ENCODE measurements at places on chromosomes 6 and 20. TPM values are rescaled to one million over a fixed set of nuclear protein-coding genes. Genes with fewer than 3 reads are reported as not detected.

KHDC1L gene
- 0.32 TPM for total RNA-seq

SGK2 gene
- 7.2 TPM for total RNA-seq

CCM2L gene
- total RNA-seq = 0.41 TPM

TSPO2 gene
- total RNA-seq = not detected

PI3 gene
- 2.5 TPM for total RNA-seq

LGSN gene
- total RNA-seq = 2.3 TPM

WFDC10A gene
- total RNA-seq = not detected

SRMS gene
- total RNA-seq = 0.18 TPM

ZNF311 gene
- 0.42 TPM for total RNA-seq

ETV7 gene
- total RNA-seq = not detected

FOXF2 gene
- total RNA-seq = 24.3 TPM

GPX5 gene
- total RNA-seq = not detected

PREX1 gene
- 13.5 TPM for total RNA-seq

FOXQ1 gene
- total RNA-seq = 4.8 TPM

DDO gene
- not detected for total RNA-seq

TPBG gene
- total RNA-seq = 47.3 TPM

SLC35D3 gene
- not detected for total RNA-seq

NOL4L gene
- 11.7 TPM for total RNA-seq

NHSL1 gene
- 4.1 TPM for total RNA-seq

FHL5 gene
- not detected for total RNA-seq

CLIC5 gene
- not detected for total RNA-seq

MAS1 gene
- total RNA-seq = not detected

OVOL2 gene
- total RNA-seq = 0.27 TPM

NRSN1 gene
- not detected for total RNA-seq

HTR1B gene
- total RNA-seq = 0.18 TPM

KCNG1 gene
- total RNA-seq = 26.2 TPM

MDFI gene
- 0.70 TPM for total RNA-seq

GTPBP2 gene
- total RNA-seq = 21.3 TPM

SNX5 gene
- total RNA-seq = 223 TPM

SAYSD1 gene
- total RNA-seq = 5.4 TPM

AAR2 gene
- total RNA-seq = 37.6 TPM

C20orf141 gene
- not detected for total RNA-seq

MEP1A gene
- total RNA-seq = not detected

PCK1 gene
- total RNA-seq = not detected

PPIL6 gene
- 0.94 TPM for total RNA-seq

PACRG gene
- not detected for total RNA-seq

STMND1 gene
- total RNA-seq = not detected

COL9A1 gene
- not detected for total RNA-seq

RUNX2 gene
- 1.2 TPM for total RNA-seq

HEY2 gene
- not detected for total RNA-seq

RNF39 gene
- not detected for total RNA-seq

APOBEC2 gene
- not detected for total RNA-seq

All from A549 treated with ZK216348 at 1 μM for 4 hours (cell line).